ENCODE measurements at places on chromosomes 12 and 14. TPM values are rescaled to one million over a fixed set of nuclear protein-coding genes. Genes with fewer than 3 reads are reported as not detected.
A peak's percentile ranks its signal among the peaks of the same experiment; 100 is the strongest.

MYG1 gene
- 43.6 TPM for total RNA-seq

CLEC1B gene
- not detected for total RNA-seq

RFLNA gene
- total RNA-seq = 1.9 TPM

PCK2 gene
- 22.5 TPM for total RNA-seq

AACS gene
- total RNA-seq = 16.6 TPM

NRXN3 gene
- 8.8 TPM for total RNA-seq

TGFB3 gene
- 134 TPM for total RNA-seq

PGF gene
- total RNA-seq = 29.1 TPM

- no peaks in the 10 kb centered on the region for H3K27me3 ChIP-seq
- no peak overlapping the region for H3K27ac ChIP-seq
- no peaks in the 10 kb centered on the region for H3K4me1 ChIP-seq
- no peak for DNase-seq
Observed at GRCh38 chr12:103470664-103471063, 25.1 kb downstream of the C12orf42 start.

DNA sequence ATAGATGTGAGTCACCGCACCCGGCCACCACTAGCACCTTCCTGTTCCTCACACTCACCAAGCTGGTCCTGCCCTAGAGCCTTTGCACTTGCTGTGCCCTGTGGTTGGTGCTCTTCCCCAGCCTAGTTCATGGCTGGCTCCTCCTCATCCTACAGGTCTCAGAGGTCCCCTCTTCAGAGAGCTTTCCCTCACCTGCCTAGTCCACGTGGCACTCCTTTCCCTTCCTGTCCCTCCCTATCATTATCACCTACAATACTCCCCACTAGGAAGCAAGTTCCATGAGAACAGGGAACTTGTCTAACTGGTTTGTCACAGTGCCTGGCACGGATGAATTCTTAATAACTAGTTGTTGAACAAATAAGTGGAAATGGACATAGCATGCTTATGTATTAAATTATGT, 24.0 kb upstream of the TMED10 start:
- DNase-seq = no peak
- H3K4me3 ChIP-seq = no peak overlapping the region
- H3K4me1 ChIP-seq = no peaks in the 10 kb centered on the region
- H3K27me3 ChIP-seq = no peaks in the 10 kb centered on the region

DNA sequence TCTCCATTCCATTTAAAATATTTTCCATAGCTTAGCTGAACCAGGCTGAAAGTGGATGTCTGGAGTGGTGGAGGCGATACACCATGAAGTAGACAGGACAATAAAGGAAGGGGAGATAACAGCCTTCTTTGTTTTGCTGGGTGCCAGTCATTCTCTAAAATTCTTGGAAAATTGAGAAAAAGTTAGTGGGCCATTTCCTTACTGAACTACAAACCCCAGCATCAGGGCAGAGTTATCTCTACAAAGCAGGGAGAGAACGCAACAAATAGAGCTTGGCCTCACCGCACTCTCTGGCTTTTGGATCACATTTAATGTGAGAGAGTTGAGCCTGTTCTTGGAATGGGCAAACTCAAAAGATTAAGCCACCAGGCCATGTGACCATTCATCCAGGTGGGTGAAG, 41.2 kb upstream of the LRRC10 start:
- no peak overlapping the region for H3K4me3 ChIP-seq
- DNase-seq = no peak
- H3K27me3 ChIP-seq = no peaks in the 10 kb centered on the region

- H3K4me3 ChIP-seq = no peak overlapping the region
- no peaks in the 10 kb centered on the region for H3K4me1 ChIP-seq
- H3K36me3 ChIP-seq = peaks cover 5% of the 10 kb centered on the region
- no peak overlapping the region for H3K27ac ChIP-seq
Observed at GRCh38 chr12:6934110-6934509, 6.4 kb downstream of the ATN1 start.

- no peak for DNase-seq
- no peaks in the 10 kb centered on the region for H3K36me3 ChIP-seq
- H3K27me3 ChIP-seq = no peaks in the 10 kb centered on the region
- H3K4me3 ChIP-seq = no peak overlapping the region
- H3K4me1 ChIP-seq = peaks cover 16% of the 10 kb centered on the region
Observed at GRCh38 chr14:51680031-51680430, 28.3 kb downstream of the FRMD6 start.

- H3K4me3 ChIP-seq = no peak overlapping the region
- no peaks in the 10 kb centered on the region for H3K4me1 ChIP-seq
- no peaks in the 10 kb centered on the region for H3K27me3 ChIP-seq
- DNase-seq = no peak
Observed at GRCh38 chr14:81042438-81042837, 87.0 kb downstream of the TSHR start.

DNA sequence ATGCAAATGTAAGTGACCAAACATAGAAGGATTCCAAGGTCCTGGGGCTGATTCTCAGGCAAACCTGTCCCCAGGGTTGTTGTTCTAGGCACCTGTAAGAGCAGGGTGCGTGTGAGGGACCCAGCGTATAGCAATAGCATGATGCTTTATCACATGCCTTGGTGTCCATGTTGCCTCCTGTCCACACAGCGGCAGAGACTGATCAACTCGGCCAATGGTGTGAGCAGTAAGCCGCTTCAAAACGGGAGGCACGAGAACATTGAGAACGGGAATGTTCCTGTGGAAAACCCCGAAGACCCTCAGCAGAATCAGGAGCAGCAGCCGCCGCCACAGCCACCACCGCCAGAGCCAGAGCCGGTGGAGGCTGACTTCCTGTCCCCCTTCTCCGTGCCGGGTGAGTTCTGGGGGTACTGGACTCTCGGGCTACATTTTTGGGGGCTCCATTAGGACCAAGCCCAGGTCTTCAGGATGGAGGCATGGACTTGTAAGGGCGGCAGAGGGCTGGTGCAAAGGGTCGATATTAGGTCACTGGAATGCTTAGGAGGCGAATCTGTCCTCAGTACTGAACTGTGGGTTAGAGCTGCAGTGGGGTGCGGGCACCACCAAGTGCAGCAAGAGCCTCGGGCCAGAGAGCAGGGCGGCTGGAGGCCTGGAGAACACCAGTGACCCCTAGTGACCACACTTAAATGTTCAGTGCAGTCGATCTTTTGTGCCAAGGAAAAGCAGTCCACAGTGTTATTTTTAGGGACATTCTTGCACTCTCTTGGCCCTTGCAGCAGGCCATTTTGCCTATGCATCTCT, 57.2 kb upstream of the RIN3 start:
- H3K4me1 ChIP-seq = no peaks in the 10 kb centered on the region
- no peaks in the 10 kb centered on the region for H3K36me3 ChIP-seq
- no peak overlapping the region for H3K4me3 ChIP-seq
- no peaks in the 10 kb centered on the region for H3K27me3 ChIP-seq

GRCh38 chr14:62691647-62692489, 353.4 kb downstream of the KCNH5 start:
- no peaks in the 10 kb centered on the region for H3K4me1 ChIP-seq
- H3K27ac ChIP-seq = no peak overlapping the region
- DNase-seq = no peak
- no peaks in the 10 kb centered on the region for H3K36me3 ChIP-seq
- no peaks in the 10 kb centered on the region for H3K27me3 ChIP-seq

DNA sequence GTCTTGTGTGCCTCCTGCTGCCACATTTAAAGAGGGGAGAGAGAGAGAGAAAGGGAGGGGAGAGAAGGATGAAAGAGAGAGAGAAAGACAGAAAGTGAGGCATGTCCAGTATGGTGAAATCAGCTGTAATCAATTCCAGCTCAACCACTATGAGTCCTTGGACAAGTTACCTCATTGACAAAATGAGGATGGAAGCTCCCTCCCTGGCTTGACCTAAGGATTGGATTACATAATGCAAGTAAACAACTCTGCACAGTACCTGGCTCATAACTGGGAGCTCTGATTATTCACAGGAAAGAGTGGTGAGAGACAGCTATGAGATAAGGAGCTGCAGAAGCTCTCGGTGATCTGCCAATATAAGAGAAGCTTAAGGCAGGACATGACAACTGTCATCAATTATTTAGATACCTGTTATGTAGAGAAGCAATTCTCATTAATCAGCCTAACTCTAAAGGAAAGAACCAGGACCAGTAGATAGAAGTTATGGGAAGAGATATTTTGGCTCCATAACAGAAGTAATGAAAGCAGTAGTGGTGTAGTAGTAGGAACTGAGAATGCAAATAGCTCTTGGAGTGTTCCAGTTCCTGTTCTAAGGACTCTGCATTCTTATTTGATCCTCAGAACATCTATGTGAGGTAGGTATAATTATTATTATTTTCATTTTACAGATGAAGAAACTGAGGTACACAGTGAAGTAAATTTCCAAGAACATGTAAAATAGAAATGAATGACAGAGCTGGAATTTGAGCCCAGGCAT, 791.6 kb downstream of the DIO2 start:
- no peaks in the 10 kb centered on the region for H3K27me3 ChIP-seq
- no peak overlapping the region for H3K4me3 ChIP-seq
- H3K4me1 ChIP-seq = no peaks in the 10 kb centered on the region
- H3K36me3 ChIP-seq = no peaks in the 10 kb centered on the region

GRCh38 chr12:130418251-130418650, 80.6 kb downstream of the PIWIL1 start:
- H3K4me1 ChIP-seq = no peaks in the 10 kb centered on the region
- no peak overlapping the region for H3K4me3 ChIP-seq
- no peak overlapping the region for H3K27ac ChIP-seq
- H3K36me3 ChIP-seq = no peaks in the 10 kb centered on the region
- H3K27me3 ChIP-seq = no peaks in the 10 kb centered on the region

DNA sequence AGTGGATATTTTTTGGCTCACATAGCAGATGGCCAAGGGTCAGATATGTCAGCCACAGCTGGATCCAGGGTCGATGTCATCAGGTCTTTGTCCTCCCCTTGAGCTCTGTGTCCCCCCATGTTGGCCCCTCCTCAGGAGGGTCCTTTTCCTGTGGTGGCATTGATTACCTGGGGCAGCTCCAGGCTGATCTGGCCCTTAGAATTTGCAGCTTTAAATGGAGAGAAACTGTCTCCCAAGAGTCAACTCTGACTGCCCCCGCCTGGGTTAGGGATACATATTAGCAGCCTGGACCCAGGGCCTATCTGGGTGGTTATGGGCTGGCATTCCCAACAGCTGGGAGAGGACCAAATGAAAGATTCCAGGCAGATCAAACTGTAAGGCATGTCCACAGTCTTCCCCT, 330.5 kb downstream of the RGS6 start:
- no peaks in the 10 kb centered on the region for H3K27me3 ChIP-seq
- H3K36me3 ChIP-seq = no peaks in the 10 kb centered on the region
- no peak overlapping the region for H3K27ac ChIP-seq
- no peaks in the 10 kb centered on the region for H3K4me1 ChIP-seq

GRCh38 chr14:97251491-97252155, 454.4 kb downstream of the VRK1 start:
- no peak for DNase-seq
- no peaks in the 10 kb centered on the region for H3K27me3 ChIP-seq
- no peaks in the 10 kb centered on the region for H3K4me1 ChIP-seq
- H3K4me3 ChIP-seq = no peak overlapping the region
- no peak overlapping the region for H3K27ac ChIP-seq

DNA sequence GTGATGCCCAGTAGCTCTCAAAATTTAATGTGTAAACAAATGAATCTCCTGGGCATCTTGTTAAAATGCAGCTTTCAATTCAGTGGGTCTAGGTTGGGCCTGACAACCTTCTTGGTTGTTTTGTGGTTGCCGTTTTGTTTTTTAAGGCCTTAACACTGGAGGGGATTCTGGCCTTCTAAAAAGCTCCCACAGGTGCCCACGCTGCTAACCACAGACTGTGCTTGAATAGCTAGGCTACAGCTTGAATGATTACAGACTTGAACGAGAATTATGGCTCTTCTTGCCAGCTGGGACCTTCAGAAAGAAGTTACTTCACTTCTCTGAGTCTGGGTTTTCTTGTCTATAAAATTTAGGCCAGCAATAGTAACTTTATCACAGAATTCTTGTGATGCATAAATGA, 1.3 kb upstream of the FLVCR2 start:
- H3K36me3 ChIP-seq = no peaks in the 10 kb centered on the region
- H3K27ac ChIP-seq = no peak overlapping the region
- H3K4me1 ChIP-seq = peaks cover 2% of the 10 kb centered on the region
- H3K4me3 ChIP-seq = no peak overlapping the region
- no peak for DNase-seq

DNA sequence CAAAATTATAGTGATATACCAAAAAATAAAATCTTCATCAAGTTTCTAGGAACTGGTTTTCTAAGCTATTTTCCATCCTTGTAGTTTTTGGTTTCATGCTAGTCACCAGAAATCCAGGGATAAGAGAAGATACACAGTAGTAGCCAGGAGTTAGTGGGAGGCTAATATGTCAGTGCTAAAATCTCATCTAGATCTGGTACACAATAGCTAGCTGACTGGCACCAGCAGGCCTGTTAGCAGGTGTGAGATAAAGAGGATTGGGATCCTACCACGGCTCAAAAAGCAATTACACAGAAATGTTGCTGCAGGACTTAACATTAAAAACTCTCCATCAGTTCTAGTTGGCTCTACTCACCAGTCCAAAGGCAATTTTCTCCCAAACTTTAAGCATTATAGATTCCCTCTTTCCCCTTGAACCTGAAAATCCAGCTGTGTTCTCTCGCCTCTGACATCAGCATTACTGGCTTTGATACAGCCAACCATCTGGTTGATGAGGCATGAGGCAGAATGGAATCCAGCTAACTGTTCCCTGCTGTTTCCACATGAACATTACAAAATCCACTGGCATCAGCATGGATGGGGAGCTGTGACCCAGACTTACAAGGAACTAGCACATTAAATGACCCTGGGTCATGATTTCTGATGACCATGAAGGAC, 41.8 kb upstream of the CCDC196 start:
- no peaks in the 10 kb centered on the region for H3K27me3 ChIP-seq
- H3K4me3 ChIP-seq = no peak overlapping the region
- DNase-seq = no peak
- no peaks in the 10 kb centered on the region for H3K4me1 ChIP-seq

- no peak overlapping the region for H3K4me3 ChIP-seq
- no peaks in the 10 kb centered on the region for H3K36me3 ChIP-seq
- H3K4me1 ChIP-seq = no peaks in the 10 kb centered on the region
- no peak for DNase-seq
- H3K27ac ChIP-seq = no peak overlapping the region
- H3K27me3 ChIP-seq = no peaks in the 10 kb centered on the region
Observed at GRCh38 chr14:83958359-83958758, 1571.6 kb upstream of the FLRT2 start.

GRCh38 chr12:56299308-56299852, 750 bp downstream of the CS start:
- H3K27ac ChIP-seq = peak overlapping the region; percentile 9
- H3K36me3 ChIP-seq = no peaks in the 10 kb centered on the region
- peak overlapping the region; percentile 66 for H3K4me3 ChIP-seq
- no peaks in the 10 kb centered on the region for H3K27me3 ChIP-seq

GRCh38 chr12:75971253-75971652, 60.3 kb downstream of the PHLDA1 start:
- H3K27ac ChIP-seq = no peak overlapping the region
- H3K4me1 ChIP-seq = no peaks in the 10 kb centered on the region
- H3K36me3 ChIP-seq = no peaks in the 10 kb centered on the region
- H3K27me3 ChIP-seq = no peaks in the 10 kb centered on the region
- no peak overlapping the region for H3K4me3 ChIP-seq

DNA sequence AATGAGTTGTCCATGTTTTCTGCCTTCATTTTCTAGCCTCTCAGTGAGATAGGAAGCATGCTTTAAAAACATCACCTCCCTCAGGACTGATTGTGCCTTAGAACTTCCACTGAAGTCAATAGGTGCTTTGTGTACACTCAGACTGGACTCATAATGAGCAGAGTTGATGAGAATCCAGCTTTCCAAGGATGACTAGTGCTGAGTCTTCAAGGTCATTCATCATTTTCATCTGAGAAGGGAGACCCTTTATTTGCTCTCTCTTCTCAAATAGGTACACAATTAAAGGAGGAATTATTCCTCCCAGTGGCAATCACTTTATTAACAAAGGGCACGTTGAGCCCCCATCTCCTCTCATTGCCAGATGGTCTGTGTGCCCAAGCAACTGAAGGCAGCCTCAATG, 210.9 kb upstream of the PRKD1 start:
- no peak for DNase-seq
- H3K4me1 ChIP-seq = no peaks in the 10 kb centered on the region
- H3K27ac ChIP-seq = no peak overlapping the region

Data from aorta (tissue), 5 donors.